ENCODE measurements at places on chromosomes 5 and 9.
A peak's percentile ranks its signal among the peaks of the same experiment; 100 is the strongest.

DNA sequence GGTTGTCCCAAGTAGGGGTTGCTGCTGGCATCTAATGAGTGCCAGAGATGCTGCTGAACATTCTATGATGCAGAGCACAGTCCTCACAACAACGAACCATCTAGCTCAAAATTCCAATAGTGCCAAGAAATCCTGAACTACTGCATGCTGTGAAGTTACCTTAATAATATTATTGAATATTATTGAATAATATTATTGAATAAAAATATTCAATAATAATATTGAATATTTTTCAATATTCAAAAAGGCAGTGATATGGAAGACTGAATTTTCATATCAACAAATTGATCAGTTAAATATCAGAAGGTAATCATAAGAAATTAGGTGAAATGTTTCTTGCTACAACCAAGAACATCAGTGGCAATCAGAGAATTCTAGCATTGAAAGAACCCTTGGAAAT lies 2.8 kb downstream of the HTR4 start:
- no peak for DNase-seq

DNA sequence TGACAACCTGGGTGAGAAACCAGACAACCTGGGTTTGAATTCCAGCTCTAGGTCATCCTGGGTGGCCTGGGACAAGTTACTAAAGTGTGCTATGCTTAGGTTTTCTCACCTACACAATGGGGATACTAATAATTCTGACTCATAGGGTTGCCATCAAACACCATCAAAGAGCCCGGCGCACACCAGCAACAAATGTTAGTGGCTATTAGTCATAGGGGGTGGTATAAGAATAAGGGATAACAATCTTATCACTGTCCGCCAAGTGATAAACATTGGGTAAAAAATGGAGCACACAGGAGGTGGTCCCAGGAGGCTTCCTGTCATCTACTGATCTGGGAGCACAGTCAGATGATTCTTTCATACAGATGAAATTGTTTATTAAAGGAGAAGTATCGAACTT lies 61.4 kb upstream of the AFAP1L1 start:
- DNase-seq, result peak; percentile 77

DNA sequence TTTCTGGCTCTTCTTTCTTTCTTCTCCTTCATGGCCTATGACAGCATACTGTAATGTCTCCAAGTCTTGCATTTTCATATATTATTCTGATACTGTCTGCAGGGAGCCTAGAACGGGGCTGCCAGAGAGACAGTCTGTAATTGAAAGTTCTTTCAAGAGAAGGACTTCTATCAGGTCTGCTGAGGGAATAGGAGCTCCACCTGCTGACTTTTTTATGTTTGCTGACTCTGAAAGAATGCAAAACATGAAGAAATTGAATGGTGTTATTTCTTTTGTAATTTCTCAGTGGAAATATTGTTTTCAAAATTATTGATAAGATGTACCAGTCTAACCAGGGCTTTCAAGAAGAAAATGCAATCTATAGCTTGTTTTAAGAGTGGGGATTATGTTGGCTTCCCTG lies 121.9 kb upstream of the RFX3 start:
- no peak for DNase-seq

DNA sequence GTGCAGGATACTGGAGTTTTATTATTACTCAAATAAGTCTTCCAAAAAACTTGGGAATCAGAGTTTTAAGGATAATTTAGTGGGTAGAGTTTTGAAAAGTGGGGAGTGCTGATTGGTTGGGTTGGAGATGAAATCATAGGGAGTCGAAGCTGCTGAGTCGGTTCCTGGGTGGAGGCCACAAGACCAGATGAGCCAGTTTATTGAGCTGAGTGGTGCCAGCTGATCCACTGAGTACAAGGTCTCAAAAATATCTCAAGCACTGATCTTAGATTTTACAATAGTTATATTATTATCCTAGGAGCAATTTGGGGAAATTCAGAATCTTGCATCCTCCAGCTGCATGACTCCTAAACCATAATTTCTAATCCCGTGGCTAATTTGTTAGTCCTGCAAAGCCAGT lies 804.9 kb upstream of the SEMA6A start:
- no peak for DNase-seq

DNA sequence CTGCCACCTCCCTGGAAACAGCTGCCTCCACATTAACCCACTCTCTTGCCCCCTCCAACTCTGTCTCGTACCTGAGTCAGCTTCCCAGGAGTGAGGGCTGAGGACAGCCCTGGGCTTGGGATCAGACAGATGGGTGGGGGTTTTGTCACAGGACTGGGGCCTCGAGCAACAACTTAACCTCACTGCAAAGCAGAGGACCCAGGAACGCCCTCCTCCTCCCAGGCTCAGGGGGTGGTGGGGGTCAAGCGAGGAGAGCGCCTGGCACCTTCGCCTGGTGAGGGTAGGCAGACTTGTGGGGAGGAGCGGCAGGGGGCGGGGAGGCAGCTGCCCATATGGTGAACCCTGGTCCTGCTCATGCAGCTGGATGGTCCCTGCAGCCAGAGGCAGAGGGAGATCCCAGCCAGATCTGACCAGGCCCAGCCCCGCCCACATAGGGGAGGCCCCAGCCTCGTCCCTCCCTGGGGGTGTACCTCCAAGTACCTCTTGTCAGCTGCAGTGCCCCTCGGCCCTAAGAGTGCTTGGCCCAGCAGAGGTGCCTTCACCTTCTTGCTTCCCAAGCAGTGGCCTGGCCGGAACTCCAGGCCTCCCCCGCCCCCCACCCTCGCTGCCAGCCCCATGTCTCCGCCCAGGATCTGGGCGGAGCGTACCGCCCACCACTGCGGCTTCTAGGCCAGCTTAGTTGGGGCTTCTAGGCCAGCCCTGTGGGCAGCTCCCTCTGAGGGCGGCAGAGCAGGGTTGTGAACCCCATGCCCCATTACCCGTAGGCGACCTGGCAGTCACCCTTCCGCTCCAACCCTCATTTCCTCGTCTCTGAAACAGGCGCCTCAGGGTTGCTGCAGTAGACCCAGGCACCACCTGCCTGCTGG lies at the start of gene SARDH:
SARDH (minus strand) TSS at position 579 of the 866 bp plus-strand sequence. CDS start 4,179 bp downstream, outside the sequence.
- no peak for DNase-seq

DNA sequence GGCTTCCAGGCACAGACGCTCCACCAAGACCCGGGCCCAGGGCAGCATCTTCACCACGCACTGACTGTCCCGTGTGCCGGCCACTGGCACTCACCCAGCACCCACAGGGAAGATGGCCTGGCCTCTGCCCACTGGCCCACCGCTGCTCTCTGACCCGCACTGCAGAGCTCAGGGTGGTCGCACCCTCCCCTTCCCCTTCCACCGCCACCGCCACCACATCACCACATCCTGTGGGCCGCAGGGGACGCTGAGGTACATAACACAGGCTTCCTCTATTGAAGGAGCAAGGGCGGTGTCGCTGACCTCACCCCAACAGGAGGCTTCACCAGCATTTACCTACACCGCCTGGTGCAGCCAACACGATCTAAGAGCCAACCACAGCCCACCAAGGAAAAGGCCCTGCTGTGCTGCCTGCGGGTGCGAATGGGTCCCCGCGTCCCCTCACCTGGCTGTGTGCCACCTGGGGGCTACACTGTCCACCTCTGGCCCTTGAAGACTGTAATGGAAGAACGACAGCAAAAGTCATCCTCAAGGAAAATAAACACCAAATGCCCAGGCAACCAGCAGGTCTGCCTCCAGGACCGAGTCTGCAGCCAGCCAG lies 101.8 kb downstream of the CAMSAP1 start:
- DNase-seq, result no peak

GRCh38 chr9:27041746-27042145 lies 36.3 kb upstream of the LRRC19 start:
- DNase-seq, result no peak

DNA sequence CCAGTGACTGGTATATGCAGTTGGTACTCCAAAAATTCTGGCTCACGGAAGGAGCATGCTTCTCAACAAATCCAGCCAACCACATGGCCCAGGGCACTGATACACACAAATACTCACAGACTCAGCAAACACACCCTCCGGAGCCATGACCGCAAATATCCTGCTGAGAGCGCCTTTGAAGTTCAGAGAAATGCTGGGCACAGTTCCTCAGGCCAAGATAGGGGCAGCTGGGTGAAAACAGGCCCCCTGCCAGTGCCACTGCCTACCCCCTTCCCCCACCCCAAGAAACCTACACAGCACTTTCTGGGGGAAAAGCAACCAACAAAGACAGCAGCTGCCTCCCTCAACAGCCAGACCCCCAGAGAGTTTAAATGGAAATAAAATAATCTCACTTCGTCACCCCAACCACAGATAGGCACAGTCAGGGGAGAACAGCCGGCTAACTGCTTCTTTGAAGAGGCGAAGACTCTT lies 120.0 kb downstream of the C5orf15 start:
- DNase-seq, result no peak

DNA sequence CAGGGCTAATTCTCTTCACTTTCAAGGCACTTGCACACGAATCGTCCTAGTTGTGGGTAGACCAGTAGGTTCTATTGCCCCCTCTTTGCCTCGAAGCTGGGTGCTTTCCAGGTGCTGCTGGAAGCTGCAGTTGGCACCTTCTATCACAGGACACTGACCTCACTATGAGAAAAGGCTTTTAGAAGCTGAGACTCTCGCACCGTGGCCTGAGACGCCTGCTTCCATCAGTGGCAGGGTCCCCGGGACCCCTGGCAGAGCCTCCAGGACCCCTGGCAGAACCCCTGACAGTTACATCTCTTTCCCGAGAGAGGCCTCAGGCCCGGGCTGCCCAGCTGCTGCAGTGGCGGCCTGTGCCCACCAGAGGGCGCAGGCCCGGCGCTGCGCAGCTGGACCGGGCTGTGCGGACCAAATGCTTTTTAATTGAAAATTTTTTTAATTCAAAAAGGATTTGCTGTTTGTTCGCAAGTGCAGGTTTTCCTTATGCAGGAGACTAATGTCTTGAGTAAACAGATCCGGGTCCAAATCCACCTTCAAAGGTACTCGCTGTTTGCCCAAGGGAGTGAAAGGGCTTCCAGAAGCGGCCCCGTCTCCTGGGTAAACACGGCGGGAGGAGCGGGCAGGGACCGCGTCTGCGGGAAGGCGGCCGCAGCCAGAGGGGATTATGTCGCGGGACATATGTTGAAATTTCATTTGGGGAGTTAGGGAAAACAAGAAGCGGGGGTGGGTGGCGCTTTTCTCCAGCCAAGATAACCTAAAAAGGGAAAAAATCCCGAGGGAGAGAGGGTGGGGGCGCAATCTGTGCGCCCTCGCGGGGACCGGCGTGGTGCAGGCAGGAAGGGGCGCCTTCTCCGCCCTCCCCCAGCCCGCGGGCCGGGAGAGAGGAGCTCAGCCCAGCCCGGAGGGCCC lies 114.5 kb upstream of the LMX1B start:
- DNase-seq, result peak; percentile 8

GRCh38 chr5:16418471-16418922 lies 47.1 kb downstream of the ZNF622 start:
- no peak for DNase-seq

- DNase-seq, result no peak
These were observed 53.4 kb upstream of the RARS1 start for GRCh38 chr5:168432903-168433302.

DNA sequence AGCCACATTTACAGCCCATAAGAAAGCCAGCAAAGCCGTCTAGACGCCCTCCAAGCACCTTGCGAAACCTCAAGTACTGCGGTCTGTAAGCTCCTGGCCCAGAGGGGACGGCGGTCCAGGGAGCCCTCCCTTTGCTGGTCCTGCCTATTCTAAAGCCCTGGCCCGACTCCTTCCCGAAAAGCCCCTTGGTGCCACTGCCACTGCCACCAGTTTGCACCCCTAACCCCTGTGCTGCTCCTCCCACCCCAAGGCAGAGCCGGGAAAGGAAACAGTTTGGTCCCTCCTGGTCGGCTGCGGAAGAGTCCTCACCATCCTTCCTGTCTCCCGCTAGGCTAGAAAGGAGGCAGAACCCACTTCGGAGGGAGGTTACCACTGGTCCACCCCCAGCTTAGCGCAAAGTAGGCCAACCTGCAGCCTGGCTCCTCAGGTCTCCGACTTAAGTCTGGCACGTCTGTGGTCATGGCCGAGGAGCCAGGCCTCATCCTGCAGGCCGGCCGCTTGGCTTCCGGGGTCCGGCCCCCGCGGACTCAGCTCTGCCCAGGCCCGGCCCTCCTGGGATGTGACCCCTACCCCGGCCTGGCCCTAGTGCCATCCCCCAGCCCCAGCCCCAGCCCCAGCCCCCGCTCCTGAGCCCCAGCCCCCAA lies 916 bp downstream of the TOR1A start:
- peak; percentile 36 for DNase-seq
